ENCODE measurements at places on chromosomes 2 and 18.

GRCh38 chr2:8862230-8862629 lies 24.8 kb upstream of the KIDINS220 start:
- DNase-seq: no peak

DNA sequence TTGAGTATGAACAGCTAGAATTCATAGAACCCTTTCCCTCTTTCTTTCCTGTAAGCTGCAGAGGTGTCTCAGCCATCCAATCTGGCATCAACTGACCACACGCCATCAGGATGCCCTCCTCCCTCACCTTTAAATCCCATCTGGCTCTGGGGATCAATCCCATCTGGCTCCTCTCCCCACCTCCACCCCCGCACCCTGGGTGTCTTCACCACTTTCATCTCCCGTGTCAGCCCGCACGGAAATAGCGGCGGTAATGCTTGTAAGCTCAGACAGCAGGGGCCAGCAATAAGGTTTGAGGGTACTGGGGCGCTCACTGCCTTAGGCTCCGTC lies 508 bp upstream of the TUBA4B start:
- DNase-seq: no peak

- DNase-seq: no peak
Observed at GRCh38 chr2:40289771-40290404, 162.0 kb downstream of the SLC8A1 start.

GRCh38 chr2:72214429-72215143 lies 66.9 kb upstream of the CYP26B1 start:
- no peak for DNase-seq

- no peak for DNase-seq
Observed at GRCh38 chr18:28018351-28018750, 158.6 kb downstream of the CDH2 start.

- no peak for DNase-seq
Observed at GRCh38 chr2:68921646-68922045, 31.0 kb downstream of the GKN2 start.

DNA sequence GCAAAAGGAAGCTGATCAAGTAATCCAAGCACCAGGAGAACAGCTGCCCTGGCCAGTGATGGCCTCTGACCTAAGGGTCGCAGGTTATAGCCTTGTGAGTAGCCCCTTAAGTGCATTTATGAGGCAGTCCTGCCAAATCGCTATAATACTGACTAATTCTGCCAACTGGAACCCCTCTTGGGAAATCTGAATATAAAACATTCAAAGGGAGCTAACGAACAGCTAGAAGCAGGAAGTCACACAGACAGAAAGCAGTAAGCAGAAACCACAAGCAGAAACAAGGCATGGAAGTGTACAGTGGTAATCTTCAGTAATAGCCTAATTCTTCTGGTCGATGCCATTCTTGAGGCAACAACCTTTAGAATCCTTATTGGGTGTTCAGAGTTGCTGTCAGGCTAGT lies 521.3 kb downstream of the METTL4 start:
- no peak for DNase-seq

DNA sequence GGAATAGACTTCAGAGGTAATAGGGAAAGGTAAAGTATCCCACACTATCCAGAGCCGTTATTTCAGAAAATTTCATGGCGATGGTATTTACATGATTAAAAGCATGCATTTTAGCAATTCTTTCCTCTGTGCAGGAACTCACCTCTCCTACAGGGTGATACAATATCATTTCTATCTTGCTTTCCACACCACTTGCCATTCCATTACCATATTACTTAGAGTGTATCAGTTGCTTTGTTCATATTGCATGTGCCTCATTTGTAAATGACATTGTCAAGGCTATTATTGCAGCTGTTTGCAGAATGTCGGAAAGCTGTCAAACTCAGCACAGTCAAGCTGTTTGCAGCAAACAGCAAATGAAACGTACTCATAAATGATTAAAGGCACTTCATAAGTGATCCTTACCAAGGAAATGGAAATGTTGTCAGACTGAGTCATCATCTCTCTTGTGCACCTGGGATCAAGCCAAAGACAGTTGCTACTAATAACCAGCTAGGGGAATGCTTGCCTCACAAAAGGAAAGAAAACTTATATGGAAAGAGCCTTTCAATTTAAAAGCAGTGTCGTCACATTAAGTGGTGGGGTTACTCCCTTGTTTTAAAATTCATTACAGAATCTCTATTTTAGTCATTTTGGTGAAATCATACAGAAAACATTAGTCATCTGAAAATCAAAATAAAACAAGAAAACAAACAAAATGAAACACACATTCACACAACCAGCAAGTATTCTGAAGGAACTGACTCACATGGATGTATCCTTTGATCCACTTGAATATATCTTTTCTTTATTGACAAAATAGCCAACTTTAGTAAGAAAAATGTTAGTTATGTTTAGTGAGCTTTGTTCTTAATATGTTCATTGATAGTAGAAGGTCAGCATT lies 1064.1 kb upstream of the CNTNAP5 start:
- peak; percentile 2 for DNase-seq

DNA sequence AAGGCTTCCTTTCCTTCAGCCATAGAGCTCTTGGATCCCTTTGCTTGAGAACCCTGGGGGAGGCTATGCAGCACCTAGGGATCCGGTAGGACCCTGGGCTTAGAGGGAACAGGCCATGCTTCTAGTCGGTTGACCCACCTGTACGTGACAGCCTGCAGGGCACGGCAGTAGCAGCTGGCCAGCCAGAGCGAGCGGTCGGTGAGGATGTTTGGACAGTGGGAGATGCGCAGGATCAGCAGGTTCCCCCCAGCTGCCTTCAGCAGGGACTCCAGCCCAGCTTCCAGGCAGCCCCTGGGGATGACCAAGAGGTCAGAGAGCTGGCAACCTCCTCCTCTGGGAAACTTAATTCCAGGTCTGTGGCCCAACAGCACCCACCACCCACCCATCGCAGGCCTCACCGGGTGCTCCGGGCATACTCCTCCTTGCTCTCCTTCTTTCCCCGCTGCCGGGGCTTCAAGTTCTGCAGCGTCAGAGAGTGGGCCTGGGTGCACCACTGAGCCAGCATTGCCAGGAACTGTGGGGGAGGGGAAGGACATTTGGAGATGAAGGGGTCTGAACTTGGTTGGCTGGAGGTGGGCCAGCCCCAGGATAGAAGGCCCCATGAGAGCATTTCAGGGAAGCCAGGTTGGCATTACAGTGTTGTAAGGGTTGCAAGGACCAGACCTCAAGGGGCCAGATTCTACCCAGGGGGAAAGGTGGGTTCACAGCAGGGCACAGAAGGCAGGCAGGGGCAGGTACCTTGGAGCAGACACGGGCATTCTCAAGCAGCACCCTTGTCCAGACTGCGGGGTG lies 20.5 kb downstream of the FBXO41 start:
- no peak for DNase-seq

- no peak for DNase-seq
Observed at GRCh38 chr2:135617501-135618015, 86.3 kb downstream of the R3HDM1 start.

DNA sequence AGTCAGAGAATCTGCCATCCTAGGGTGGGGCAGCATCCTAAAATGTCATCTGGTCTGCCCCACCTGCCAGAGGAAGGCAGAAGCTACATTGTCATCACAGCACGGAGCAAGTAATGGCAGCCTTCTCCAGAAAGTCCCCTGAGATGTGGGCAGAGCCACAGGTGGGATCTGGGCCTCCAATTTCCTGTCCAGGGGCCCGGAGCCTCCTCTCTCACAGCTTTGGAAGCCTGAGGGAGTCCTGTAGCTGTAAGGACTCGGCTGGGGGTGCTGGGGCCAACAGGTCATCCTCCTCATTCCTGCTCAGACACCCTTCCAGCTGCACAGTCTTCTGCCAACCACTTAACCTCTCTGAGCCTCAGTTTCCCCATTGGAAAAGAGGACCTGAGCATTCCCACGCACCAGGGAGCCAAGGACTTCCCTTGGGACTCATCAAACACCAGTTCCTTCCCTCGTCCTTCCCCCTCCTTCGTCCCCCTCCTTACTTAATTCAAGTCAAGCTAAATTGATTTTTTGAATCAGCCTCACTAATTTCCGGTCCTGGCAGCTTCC lies 48.6 kb upstream of the ID2 start:
- no peak for DNase-seq

- DNase-seq: no peak
Observed at GRCh38 chr2:144280009-144280408, 239.9 kb downstream of the ZEB2 start.

DNA sequence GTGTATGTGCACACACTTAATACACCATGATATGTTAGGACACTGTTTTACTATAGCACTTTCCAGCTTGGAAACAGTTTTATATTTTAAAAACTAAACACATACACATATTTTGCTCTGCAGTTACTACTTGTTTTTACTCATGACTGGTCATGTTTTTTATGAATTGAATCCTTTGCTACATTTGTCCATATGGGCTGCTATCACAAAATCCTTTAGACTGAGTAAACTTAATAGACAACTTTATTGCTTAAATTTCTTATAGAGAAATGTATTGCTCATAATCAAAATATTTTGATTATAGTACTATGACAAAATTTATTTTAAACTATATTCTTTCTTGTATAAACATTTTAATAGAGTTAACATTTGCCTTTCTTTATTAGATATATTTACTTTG lies 314.8 kb downstream of the RBM43 start:
- no peak for DNase-seq

- DNase-seq: no peak
Observed at GRCh38 chr18:79318142-79318673, 77.5 kb upstream of the NFATC1 start.

DNA sequence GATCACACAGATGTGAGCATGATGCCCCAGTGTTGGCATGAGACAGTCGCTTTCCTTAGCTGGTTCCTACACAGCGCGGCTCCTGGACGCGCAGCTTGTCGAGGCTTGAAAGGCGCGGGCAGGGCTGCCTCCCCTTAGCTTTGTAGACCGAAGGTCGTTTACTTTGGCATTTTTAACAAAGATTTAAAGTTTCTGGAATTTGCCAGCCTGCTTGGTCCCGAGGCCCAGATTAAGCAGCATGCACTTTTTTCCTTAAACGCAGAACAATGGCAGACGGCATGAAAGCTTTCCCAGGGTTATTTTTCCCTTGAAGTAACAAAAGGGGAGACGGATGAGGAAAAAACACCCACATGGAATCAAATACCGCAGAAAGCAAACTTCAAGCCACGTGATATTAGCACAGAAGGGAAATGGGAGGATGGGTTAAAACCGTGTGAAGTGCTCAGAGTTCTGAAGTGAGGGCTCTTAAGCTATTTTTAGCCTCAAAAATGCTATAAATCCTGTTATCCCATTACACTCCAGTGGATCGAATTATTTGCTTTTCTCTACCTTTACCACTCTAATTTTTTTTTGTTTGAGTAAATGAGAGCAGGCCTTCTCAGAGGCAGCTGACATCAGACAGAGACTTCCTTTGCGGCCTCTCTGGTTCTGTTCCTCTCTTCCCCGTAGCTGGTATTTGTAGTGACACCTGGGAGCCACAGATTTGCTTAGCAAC lies 55.7 kb downstream of the NPAS2 start:
- no peak for DNase-seq

GRCh38 chr2:10271946-10272345 lies 30.8 kb upstream of the HPCAL1 start:
- no peak for DNase-seq

GRCh38 chr2:71629273-71629672 lies 175.9 kb downstream of the DYSF start:
- DNase-seq: no peak

DNA sequence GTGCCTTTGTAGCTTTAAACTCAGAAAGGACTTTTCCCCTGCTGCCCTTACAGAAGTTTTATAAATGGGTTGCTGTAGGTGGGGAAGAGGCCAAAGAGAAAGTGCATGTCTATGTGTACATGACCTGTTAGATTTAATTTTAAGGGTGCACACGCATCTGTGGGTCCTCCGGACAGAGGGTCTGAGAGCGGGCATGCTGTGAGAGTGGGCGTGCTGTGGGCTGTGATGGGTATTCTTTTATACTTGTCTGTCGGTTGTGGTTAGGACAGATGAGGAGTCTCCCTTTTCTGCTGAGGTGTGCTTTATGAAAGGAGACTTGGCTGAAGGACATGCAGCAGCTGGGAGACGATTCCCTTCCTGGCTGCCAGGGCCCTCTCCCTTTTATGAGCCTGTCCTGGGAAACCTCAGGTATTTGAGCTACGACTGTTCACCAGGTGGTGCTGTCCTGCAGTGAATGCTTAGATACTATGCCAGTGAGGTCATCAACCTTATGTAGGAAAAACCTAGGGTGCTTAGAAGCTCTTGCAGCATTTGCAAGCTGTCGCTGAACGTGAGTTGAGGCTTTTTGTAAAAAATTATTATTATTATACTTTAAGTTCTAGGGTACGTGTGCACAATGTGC lies 67.5 kb downstream of the TANC1 start:
- no peak for DNase-seq

DNA sequence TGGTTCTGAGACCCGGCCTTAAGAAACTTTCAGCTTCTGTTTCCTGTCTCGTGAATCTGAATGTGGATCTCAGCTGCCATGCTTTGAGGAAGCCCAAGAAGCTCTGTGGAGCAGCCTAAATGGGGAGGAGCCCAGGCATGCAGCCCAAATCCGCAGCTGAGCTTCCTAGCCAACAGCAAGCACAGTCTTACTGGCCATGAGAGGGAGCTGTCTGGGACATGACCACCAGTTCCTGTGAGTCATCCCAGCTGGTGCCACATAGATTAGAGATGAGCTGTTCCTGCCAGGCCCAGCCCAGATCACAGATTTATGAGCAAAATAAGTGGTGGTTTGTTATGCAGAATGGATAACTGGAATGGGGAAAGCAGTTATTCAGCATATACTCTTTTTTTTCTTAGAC lies 224.4 kb upstream of the APCDD1 start:
- DNase-seq: no peak

- no peak for DNase-seq
Observed at GRCh38 chr2:42246562-42246961, 77.4 kb downstream of the EML4 start.

DNA sequence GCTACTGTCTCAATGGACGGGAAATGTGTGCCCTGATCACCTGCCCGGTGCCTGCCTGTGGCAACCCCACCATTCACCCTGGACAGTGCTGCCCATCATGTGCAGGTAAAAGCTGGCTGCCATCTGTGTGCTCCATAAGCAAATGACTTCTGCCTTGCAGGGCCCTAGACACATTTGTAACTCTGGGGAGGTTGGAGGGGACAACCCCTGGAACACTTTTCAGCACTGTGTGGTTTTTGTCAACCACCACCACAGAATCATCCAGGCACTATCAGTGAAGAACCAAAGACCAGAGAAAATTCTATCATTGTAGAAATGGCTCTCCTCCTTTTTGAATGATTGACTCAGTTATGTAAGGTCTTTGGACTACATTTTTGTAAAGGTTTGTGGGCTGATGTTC lies 84.3 kb downstream of the FEZ2 start:
- DNase-seq: no peak
